ENCODE measurements at places on chromosomes 2 and 18. TPM values are rescaled to one million over a fixed set of nuclear protein-coding genes. Genes with fewer than 3 reads are reported as not detected.

The TWIST2 gene
- total RNA-seq: not detected

The PRSS56 gene
- total RNA-seq: 0.19 TPM

The PSMA8 gene
- total RNA-seq: not detected

The GALNT3 gene
- 0.81 TPM for total RNA-seq

The ELOA2 gene
- total RNA-seq: not detected

The DPP4 gene
- total RNA-seq: 32.1 TPM

The GREB1 gene
- 9.6 TPM for total RNA-seq

The SERPINB12 gene
- not detected for total RNA-seq

The DCAF17 gene
- total RNA-seq: 8.1 TPM

The CTAGE1 gene
- not detected for total RNA-seq

The CIDEA gene
- total RNA-seq: not detected

The KCNJ13 gene
- not detected for total RNA-seq

The IL36G gene
- total RNA-seq: not detected

The STON1 gene
- total RNA-seq: 1.7 TPM

The SPIRE1 gene
- total RNA-seq: 4.0 TPM

The CARF gene
- 3.7 TPM for total RNA-seq

The PLEKHH2 gene
- total RNA-seq: 0.75 TPM

The LOXHD1 gene
- not detected for total RNA-seq

The GKN2 gene
- total RNA-seq: not detected

The CLEC4F gene
- not detected for total RNA-seq

The EIF5B gene
- total RNA-seq: 17.4 TPM

The AGXT gene
- total RNA-seq: 1,598 TPM

The ALPG gene
- not detected for total RNA-seq

The OTOS gene
- not detected for total RNA-seq

The MLPH gene
- total RNA-seq: 33.1 TPM

The CDH2 gene
- 35.6 TPM for total RNA-seq
